CD4-positive, alpha-beta T cell (primary cell): ENCODE measurements at places on chromosomes 2 and 18.

DNA sequence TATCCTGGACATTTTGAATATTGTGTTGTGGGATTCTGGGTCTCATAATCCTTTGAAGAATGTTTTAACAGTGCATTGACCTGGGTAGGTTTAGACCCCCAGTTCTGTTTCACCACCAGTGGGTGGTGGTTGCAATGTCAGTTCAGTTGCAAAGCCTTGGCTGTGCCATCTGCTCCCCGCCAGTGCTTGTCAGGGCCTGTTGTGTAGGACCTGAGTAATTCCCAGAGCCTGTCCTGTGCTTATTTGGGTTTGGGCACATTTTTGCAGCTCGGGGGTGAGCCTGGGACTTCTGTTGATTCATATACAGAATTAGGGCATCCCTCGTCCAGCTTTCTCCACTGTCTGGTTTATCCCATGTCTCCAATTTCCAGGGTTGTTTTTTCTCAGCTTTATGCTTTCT is 24.8 kb downstream of the ATP9B start:
- no peak for DNase-seq

- DNase-seq: no peak
Observed at GRCh38 chr18:44521668-44522022, 159.0 kb upstream of the SETBP1 start.

GRCh38 chr18:44729631-44730101 is 49.0 kb downstream of the SETBP1 start:
- no peak for DNase-seq

DNA sequence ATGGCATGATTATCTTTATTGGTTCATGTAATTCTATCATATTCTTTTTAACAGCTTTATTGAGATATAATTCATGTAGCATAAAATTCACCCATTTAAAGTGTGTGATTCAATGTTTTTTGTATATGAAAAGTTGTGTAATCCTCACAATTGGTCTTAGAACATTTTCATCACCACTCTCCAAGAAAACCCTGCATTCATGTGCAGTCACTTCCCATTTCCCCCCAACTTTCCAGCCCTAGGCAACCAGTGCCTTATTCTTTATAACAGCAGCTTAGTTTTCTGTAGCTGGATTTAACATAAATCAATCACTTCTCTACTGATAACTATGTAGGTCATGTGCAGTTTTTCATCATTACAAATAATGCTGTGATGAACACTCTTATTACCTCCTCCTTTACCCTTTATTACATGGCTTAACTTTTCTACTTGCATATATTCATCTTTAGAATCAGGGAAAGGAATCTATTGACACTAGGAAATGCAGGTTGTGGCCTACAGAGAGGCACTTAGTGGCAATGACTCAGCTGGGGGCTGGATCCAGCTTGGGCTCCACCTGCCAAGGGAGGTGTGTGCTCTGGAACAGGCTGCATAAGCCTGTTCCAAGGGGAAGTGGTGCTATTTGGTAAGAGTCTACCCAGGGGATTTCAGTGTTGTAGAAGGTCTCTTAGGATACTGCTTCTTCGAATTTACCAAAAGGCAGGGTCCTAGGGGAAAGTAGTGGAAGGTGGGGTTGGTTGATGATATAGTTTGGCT is 89.1 kb downstream of the ETAA1 start:
- no peak for DNase-seq

- no peak for DNase-seq
Observed at GRCh38 chr18:55001394-55002024, 42.2 kb upstream of the CCDC68 start.

GRCh38 chr2:190858817-190859216 is 21.8 kb upstream of the GLS start:
- no peak for DNase-seq

- DNase-seq: no peak
Observed at GRCh38 chr2:196182439-196183171, 11.2 kb upstream of the STK17B start.

DNA sequence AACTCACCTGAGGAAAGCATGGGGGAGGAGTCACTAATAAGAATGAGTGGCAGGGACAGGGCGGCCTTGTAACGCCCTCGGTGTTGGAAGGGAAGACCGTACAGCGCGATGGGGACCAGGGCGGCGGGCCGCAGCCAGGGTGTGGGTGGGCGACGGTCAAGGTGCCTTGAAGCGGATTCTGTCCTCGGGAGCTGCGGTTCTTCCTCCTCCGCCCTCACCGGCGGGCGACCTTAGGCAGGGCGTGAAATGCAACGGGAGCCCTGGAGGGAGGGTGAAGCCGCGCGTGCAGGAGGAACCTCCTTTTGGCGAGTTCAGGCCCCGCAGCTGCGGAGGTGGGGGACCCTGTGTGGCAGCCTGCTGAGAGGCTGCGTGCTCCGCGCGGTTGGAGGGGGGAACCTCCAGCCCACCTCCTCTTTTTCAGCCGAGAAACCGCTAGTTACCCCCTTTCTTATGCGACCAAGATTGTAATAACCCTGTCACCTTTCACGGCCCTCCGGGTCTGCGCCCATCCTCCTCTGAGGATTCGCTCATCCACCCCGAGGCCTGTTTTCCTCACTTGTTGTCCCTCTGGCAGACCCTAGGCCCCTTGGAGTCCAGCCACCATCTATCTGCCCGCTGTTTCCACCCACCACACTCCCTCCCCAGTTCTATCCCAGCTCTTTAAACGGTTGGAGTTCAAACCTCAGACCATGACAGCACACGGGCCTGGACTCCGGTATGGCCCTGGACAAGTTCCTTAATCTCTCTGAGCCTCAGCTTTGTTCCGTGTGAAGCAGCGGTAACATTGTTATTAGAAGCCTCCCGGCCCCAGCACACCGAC is 823 bp upstream of the RNU2-63P start:
- no peak for DNase-seq

DNA sequence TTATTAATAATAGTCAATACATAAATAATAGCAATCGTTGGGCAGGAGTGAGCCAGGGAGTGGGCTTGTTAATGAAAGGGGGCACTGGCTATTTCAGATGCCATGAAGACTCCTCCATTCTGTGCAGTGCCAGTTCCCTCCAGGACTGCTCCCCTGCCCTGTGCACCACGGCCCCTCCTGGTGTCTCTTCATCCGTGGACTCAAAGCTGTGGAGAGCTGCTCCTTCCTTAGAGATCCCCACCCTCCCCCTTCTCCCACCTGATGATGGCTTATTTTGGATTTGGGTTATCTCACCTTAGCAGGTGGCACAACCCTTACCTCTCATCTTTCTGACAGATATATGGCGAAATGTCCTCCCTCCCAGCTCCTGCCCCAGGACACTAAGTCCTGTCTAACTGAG is 3.1 kb upstream of the CELF4 start:
- DNase-seq: no peak

- DNase-seq: no peak
Observed at GRCh38 chr2:167988296-167988695, 259.1 kb downstream of the STK39 start.

DNA sequence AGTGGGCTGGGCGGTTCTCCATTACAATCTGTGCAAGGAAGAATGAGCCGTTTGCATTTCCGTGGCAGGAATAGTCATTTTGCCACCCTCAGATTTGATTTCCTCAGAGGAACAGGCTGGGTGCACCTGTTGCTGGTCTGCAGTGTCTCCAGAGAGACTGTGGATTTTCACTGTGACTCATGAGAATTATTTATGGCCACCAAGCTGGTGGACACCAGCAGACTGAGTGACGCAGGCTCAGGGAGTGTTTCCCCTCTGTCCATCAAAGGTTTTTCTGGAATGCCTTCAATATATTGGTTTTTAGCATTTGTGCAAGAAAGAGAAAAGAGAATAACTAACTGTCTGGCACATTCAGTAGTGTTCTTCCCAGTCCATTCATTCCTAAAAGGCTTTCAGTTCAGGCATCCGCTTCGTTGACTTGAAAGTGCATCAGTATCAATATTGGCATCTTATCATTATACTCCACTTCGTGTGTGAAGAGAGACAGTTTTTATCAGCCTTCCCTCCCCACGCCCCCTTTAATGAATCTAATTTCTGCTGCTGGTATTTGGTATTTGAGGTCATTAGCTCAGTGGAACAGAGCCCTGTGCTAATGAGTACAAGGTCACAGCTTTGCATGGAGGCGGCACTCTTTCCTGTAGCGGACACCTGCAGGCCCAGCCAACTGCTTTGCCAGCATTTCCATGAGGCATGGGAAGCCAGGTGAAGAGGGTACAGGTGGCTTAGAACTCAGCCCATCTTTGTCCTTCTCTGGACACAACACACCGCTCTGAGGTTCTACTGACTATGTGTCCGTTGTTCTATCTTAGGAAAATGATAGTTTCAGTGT is 39.9 kb downstream of the PRKCE start:
- no peak for DNase-seq

DNA sequence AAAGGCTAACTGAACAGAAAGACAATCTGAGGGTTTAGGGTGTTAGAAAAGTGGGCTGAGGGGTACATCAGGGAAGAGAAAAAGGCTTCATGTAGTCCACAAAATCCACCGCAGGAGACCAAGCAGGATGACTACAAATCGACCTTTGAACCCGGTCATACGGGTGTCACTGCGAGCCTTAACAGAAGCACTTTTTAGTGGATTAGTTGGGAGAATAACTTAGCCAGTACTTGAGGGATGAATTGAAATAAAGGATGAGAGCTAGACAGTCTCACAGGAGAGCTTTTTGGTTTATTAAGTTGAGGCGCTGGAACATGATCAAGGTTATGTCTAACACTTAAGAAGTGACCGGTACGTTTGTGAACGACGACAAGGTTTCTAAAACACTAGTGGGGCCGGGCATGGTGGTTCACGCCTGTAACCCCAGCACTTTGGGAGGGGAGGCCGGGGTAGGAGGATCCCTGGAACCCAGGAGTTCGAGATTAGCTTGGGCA is 217.7 kb downstream of the MCFD2 start:
- no peak for DNase-seq

DNA sequence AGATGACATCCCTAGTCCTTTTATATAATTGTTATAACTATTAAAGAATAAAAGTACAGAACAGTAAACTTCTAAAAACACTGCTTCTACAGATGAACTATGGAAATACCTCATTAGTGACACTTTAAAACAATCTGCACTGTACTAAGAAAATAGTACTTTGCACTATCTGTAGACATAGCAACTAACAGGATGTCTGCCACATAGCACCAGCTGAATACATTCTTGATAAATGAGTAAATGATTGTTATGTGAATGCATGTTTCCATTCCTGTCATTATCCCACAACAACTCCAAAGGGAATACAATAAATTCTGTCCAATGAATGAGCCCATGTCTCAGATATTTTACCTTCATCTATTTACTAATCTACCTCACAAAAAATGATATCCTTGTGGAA is 115.3 kb upstream of the SLC35G4 start:
- no peak for DNase-seq

- no peak for DNase-seq
Observed at GRCh38 chr2:31136732-31137131, 1.5 kb downstream of the GALNT14 start.

DNA sequence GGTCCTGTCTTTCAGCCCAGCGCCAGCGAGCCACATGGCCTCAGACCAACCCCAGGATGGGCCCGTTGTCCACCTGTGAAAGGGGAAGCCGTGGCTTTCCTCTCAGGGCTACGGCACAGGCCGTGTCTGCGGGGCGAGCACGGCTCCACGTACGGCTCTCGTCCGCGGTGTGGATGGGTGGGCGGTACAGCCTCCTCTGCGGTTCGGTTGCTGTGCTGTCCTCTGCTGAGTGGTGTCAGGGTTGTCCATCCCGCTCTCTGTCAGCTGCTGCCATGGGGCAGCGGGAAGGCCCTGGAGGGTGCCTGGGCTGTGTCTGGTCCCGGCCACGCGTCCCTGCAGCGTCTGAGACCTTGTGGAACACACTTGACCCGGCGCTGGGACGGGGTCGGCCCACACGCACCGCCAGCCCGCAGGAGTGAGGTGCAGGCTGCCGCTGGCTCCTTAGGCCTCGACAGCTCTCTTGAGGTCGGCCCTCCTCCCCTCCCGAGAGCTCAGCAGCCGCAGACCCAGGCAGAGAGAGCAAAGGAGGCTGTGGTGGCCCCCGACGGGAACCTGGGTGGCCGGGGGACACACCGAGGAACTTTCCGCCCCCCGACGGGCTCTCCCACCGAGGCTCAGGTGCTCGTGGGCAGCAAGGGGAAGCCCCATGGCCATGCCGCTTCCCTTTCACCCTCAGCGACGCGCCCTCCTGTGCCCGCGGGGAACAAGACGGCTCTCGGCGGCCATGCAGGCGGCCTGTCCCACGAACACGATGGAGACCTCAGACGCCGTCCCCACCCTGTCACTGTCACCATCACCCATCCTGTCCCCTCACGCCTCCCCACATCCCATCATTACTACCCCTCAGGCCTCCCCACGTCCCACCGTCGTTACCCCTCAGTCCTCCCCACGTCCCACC is 128.7 kb downstream of the NFATC1 start:
- no peak for DNase-seq

DNA sequence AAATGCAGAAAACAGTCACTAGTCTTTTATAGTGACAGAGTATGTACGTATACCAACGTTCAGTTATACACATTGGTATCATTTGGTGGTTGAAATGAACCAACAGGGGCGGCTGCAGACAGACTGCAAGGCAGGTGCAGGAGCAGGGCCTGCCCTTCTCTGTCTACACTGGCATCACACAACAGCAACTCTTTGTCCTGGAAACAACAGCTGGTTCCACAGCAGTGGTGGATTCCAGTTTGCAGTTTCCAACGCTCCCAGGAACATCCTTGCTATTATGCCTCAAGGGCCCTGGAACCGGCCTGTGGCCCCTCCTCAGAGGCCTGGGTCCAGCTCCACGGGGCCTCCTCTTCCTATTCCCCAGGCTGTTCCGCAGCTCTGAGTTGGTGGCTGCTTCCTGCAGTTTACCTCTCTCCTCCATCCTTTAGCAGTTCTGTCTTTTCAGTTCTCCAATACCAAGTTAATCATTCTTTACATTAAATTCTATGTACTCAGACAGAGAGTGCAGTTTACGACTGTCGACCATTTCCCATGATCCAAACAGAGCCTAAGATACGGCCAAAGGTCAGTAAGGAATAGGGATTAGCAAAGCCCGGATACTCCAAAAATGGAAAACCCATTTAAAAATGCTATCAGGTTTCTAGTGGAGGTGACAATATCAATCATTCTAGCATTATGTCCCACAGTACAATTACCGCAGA is 87.8 kb downstream of the NOL10 start:
- no peak for DNase-seq

DNA sequence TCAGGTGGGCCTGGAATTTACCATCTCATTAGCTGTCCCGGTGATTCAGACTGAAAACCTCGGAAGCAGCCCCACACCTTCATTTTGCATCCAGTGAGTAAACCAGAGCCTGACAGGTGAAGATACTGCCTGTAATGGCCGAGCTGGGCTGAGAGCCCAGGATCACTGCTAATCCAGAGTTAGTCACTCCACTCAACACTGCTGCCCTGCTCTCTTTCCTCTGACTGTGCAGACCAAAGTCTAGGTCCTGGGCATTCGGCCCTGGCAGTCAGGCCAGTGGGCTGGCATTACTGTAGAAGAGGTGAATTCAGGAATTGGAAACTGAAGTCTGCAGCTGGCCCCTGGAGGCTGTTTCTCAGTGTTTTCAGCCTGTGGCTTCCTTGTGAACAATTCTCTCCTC is 44.3 kb downstream of the TMEM17 start:
- no peak for DNase-seq
